ENCODE measurements at places on chromosomes 4 and X.
A peak's percentile ranks its signal among the peaks of the same experiment; 100 is the strongest.

GRCh38 chrX:84155938-84156337, 32.1 kb downstream of the RPS6KA6 start:
- DNase-seq = no peak

DNA sequence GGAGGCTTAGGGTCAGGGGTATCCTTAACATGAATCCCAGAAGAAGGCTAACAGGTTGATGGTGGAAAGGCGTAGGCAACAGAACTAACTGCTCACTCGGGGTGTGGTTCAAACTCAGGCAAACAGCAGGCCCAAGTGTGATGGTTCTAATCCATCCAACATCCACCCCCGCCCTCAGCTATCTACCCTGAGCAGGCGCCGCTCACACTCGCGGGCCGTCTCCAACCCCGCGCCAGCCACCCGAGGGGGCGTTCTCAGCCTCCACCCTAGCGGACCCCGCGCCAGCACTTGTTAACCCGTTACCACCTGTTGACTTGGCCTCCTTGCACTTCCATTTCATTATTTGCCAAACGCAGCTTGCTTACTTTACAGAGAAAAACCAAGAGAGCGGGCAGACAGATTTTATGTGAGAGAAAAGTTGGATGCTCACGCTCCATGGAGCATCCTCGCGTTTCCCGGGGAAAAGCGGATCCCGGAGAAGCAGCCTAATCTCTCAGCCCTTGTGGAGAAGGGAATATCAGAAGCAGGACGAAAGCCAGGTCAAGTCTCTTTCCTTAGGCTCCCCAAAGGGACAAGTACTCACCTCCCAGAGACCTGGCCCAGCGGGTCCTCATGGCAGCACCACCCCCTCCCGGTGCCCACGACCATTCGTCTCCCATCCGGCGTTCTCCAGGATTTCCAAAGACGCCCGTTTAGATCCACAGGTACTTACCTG, 773 bp downstream of the SNCA start:
- peak; percentile 65 for DNase-seq

DNA sequence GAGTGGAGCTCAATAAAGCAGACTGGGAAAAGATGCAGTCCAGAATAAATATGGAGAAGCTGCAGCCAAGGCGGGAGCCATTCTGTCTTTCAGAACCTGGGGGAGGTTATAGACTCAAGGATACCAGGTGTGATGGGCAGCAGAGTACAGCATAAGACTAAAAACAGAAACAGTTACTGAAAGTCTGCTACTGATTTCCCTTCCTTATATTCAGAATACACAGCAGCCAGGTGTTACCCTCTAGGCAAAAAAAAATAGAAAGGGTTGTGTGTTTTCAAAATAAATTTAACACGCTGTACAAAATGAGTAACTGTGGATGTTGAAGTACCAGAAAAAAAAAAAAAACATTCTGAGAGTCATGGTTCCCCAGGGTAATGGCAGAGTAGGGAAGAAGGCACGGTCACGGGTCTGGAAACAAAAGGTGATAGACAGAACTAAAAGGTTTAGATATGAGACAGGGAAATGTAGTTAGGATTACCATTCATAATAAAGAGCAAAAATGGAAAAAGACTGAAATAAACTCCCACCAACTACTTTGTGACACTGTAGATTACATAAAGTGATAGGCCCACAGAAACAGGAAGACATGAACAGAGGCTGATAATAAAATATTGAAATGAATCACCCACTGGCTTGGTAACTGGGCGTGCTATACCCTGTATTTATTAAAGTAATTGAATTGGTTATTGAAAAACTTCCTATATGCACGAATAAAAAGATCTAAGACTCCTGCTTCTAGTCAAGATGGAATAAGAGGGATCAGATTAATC, 10.8 kb upstream of the HHIP start:
- no peak for DNase-seq

GRCh38 chrX:113868711-113869110, 715.2 kb upstream of the HTR2C start:
- no peak for DNase-seq

- DNase-seq = no peak
These were observed 143.6 kb downstream of the APBB2 start for GRCh38 chr4:41070516-41071281.

DNA sequence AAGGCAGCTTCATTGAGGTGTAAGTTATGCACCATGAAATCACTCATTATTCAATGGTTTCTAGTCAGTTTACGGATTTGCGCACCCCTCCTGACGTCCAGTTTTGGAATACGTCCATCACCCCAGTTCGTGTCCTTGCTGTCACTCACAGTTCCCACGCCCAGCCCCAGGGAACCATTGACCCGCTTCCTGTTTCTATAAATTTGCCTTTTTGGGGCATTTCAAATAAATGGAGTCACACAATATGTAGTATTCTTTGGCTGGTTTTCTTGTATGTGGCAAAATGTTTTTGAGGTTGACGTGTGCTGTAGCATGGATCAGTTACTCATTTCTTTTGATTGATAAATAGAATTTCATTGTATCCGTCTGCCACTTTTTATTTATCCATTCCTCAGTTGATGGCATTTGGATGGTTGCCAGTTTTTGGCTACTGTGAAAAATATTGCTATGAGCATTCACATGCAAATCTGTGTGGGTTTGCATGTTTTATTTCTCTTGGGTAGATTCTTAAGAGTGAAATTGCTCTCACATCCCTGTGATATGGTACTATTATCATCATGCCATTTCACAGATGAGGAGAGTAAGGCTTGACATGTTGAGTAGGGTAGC, 18.4 kb upstream of the SORCS2 start:
- no peak for DNase-seq

- no peak for DNase-seq
These were observed 1.1 kb downstream of the FSTL5 start for GRCh38 chr4:162162672-162163071.

GRCh38 chrX:57451426-57452020, 140.3 kb upstream of the ZXDB start:
- DNase-seq = no peak

- no peak for DNase-seq
These were observed 13.6 kb downstream of the TLR6 start for GRCh38 chr4:38842994-38843393.

- no peak for DNase-seq
These were observed 6.3 kb downstream of the TKTL2 start for GRCh38 chr4:163467082-163467770.
